ENCODE measurements at places on chromosomes 4 and X.

DNA sequence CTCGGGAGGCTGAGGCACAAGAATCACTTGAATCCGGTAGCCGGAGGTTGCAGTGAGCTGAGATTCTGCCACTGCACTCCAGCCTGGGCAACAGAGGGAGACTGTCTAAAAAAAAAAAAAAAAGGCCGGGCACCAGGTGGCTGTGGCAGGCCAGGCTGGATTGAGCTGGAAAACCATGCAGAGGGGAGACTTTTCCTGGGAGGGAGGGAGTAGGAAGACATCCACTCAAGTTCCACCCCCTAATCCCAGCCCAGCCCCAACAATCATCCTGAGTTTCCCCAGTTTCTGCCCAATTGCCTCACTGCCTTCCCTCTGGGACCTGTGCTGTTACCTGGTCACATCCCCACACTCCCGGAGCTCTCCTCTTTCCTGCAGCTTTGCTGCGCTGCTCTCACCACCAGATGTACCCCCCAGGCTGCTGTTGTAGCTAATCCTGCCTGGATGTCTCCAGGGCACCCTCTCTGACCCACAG is 9.0 kb upstream of the TSPYL2 start:
- DNase-seq = no peak

DNA sequence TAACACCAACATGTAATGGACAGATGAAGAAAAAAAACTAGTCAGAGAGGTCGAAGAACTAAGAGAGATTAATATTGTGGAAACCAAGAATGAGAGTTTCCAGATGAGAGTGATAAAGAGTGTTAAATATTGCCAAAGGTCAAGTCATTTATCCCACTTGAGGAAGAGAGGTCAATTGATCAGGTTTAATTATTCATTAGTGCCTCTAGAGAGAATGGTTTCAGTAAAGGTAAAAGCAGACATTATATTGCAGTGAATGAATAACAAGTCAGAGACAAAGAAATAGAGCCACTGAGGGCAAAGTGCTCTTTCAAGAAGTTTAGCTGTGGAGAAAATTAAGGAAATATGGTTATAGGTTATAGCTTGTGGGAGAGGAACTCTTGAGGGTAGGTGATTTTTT is 263.1 kb downstream of the GUCY2F start:
- DNase-seq = no peak

GRCh38 chr4:24117975-24118374 is 228.1 kb upstream of the PPARGC1A start:
- DNase-seq = no peak

DNA sequence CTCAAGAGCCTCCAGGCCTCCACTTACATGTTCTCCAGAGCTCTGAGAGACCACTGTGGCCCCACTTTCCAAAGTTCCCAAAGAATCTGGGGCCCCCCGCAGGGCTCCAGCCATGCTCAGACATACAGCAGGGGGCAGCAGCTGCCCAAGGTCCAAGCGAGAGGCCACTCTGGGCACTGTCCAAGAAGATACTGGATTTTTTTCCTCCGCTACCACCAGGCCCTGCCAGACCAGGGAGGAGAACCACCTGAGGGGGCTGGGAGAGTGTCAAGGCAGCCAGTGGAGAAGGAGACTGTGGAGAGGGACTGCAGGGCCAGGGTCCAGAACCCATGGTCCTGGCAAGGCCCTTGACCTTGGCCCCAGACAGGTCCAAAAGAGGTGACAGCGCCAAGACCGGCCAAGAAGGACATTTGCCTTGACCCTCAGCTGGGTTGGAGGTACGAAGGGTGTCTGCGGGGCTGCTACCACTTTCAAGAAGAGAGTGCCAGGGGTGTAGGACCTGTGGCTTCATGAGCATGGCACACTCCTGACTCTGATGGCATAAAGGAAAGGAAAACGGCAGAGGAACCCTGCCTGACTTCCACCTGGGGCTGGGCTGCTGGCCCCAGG is 5.3 kb downstream of the EMD start:
- DNase-seq = no peak

GRCh38 chr4:20299515-20299914 is 47.8 kb downstream of the SLIT2 start:
- DNase-seq = peak; percentile 13

DNA sequence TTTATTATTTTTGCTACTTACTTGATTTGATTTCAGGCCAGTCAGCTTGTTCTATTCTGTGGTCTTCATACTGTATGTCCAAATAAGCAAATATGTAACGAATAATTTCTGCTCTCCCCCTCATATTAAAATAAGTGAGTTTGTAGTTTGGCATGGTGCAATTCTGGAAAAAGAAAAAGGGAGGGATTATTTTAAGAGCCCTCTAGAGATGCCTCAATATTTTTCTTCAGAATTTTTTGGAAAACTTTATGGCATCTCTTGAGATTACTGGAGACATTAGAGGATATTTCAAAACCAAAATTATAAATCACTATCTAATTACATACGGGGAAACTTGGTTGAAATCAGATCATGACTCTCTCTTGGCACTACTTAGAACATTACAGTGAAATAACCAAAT is 8.2 kb downstream of the HPGDS start:
- DNase-seq = no peak

GRCh38 chr4:128454881-128455280 is 167.3 kb upstream of the PGRMC2 start:
- no peak for DNase-seq

DNA sequence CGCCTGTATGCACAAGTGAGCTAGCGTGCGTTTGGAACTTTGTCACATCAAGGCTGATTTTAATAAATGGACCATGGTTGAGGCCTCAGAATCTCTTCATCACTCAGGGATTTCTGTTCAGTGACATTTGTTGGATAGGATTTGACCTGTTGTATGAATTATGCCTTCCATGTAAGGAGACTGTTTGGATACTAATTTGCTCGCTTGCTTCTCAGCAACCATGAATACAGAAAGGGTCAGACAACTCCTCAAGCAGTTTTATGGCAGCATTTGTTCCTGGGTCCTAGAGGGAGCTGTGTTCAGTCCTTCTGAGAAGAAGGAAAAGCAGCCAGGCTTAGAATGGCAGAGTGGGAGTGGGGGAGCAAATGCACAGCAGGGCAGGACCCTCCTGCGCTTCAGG is 269.7 kb upstream of the LCORL start:
- no peak for DNase-seq

Data from hippocampal formation (tissue), 2 donors.